ENCODE measurements at places on chromosomes 7 and 10.

- no peaks in the 10 kb centered on the region for H3K27me3 ChIP-seq
- peak overlapping the region; percentile 9 for H3K27ac ChIP-seq
- peaks cover 22% of the 10 kb centered on the region for H3K36me3 ChIP-seq
- peaks cover 5% of the 10 kb centered on the region for H3K4me1 ChIP-seq
- H3K4me3 ChIP-seq = no peak overlapping the region
- no peak for DNase-seq
Observed at GRCh38 chr7:5497295-5498103, 73.9 kb upstream of the TNRC18 start.

GRCh38 chr7:76340617-76341131, 18.1 kb downstream of the YWHAG start:
- no peak overlapping the region for H3K4me3 ChIP-seq
- H3K27me3 ChIP-seq = no peaks in the 10 kb centered on the region
- DNase-seq = no peak
- peaks cover 45% of the 10 kb centered on the region for H3K36me3 ChIP-seq
- H3K4me1 ChIP-seq = peaks cover 32% of the 10 kb centered on the region
- H3K27ac ChIP-seq = no peak overlapping the region

DNA sequence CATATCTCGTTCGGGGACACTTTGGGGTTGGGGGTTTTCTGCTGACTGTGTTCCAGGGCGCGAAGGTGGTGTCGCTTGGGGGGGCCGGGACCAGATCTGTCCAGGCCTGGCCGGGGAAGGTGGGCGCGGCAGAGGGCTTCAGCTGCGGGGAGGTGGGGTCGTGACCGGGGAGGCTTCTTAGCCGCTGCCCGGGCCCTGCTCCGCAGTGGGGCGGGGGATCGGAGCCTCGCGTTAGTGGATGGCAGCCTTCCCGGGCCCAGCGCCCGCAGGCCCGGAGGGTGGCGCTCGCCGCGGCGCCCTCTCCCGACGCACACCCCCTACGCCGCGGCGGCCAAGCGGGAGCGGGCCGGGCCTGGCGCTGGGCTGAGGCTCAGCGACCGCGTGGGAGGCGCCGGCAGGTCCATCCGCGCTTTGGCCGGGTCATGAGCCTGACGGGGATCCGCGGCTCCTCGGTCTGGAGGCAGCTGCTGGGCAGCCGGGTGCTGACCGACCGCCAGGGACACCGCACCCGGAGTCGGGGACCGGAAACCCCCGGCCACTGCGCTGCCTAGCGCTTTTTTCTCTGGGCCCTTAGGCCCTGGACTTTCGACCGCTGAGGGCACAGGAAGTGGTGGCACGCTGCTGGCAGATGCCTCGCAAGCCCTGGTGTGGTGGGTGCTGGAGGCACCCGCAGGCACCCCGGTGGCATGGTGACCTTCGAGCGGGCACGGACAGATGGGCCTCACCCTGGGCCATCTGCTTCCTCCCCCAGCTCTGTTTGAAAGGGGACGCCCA, 1.2 kb downstream of the AGAP3 start:
- peak overlapping the region; percentile 83 for H3K4me3 ChIP-seq
- H3K36me3 ChIP-seq = peaks cover 11% of the 10 kb centered on the region
- no peaks in the 10 kb centered on the region for H3K27me3 ChIP-seq

- H3K27ac ChIP-seq = peak overlapping the region; percentile 65
- no peaks in the 10 kb centered on the region for H3K27me3 ChIP-seq
- no peak for DNase-seq
- H3K4me1 ChIP-seq = peaks cover 73% of the 10 kb centered on the region
- no peak overlapping the region for H3K4me3 ChIP-seq
Observed at GRCh38 chr10:21572578-21572977, 38.5 kb downstream of the MLLT10 start.

GRCh38 chr10:131010965-131011575, 300.5 kb downstream of the TCERG1L start:
- H3K27ac ChIP-seq = no peak overlapping the region
- H3K4me3 ChIP-seq = no peak overlapping the region
- no peak for DNase-seq
- peaks cover 8% of the 10 kb centered on the region for H3K27me3 ChIP-seq
- H3K4me1 ChIP-seq = no peaks in the 10 kb centered on the region
